Activated naive CD4-positive, alpha-beta T cell (primary cell): ENCODE measurements at places on chromosomes 5 and 9.

GRCh38 chr5:53893626-53894025 is 333.2 kb downstream of the NDUFS4 start:
- DNase-seq: no peak

- no peak for DNase-seq
Measured at GRCh38 chr9:87615136-87615535, 110.8 kb upstream of the CTSL start.

- no peak for DNase-seq
Measured at GRCh38 chr5:169788168-169788567, 151.1 kb downstream of the DOCK2 start.

DNA sequence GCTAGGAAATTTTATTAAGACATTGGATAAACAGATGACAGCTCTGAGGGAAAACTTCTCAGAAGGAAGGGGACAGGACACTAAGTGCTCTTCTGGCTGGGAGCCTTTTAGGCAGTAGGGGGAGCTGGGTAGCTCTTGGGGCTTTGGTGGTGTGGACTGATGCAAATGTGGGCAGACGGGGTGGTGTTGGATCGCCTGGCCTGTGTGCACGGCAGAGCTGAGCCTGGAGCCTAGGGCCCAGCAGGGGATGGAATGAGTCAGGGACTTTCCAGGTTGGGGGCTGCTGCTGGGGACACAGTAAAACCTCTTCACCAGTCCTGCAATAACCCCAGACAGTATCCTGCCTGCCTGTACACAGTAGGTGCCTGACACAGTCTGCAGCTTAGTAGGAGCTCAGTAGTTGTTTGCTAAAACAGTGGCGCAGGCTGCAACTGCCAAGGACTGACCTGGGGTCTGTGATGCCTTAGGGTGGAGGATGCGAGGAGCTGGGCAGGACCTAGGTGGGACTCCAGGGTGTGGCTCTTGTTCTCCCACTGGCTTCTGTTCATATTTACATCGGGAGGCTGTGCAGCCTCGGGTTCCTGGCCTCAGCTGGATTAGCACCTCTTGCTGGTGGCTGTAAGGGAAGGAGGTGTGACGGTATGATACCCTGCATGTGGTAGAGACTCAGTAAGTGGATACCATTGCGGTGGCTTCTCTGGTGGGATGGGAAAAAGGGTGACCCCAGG is 83.8 kb downstream of the DAB2IP start:
- no peak for DNase-seq

- DNase-seq: no peak
Measured at GRCh38 chr5:148387325-148387724, 3.6 kb downstream of the FBXO38 start.

GRCh38 chr9:78112406-78112805 is 80.8 kb upstream of the GNAQ start:
- DNase-seq: no peak

DNA sequence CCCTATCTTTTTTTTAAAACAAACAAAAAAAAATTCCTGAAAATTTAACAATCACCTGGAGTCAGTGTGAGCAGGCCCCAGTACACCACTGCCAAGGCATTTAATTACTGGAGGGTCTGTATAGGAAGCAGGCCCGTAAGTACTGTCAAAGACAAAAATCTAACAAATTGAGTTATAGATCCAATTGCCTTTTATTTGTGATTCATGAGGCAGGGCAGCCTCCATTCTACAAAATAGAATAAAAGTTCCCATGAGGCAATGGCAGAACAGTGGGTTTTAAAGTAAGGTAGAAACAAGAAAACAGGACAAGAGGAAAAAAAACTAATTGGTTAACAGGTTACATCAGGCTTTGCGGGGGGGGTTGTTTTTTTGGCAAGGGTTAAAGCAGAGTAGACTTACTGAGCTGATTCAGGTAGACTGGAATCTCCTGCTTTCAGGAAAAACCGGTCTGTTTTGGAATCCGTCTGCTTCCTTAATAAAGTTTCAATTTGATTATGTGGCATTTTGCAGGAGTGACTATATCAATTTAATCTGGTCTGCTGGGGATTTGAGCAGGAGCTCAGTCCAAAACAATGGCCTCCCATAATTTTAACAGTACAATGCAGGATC is 48.9 kb downstream of the AUH start:
- DNase-seq: no peak

- DNase-seq: no peak
Measured at GRCh38 chr9:136964171-136964689, 12.2 kb downstream of the LCN12 start.

GRCh38 chr5:2186472-2187015 is 303.8 kb upstream of the IRX4 start:
- DNase-seq: no peak
